ENCODE measurements at places on chromosomes 5 and 9.

DNA sequence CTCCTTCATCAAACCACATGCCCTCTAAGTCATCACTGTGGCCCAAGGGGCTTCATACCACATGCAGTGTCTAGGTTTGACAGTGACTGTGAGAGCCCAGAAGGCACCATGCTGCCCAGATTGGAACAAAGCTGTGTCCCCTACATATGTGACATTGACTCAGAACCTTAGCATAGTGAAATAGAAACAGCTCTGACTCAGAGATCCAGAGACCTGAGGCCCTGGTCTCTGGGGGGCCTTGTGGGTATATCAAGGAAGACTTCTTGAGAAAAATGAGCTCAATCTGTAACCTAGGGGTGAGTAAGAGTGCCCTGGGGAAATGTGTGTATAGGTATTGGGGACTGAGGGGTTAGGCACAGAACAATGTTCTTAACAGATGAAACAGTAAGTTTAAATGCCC lies 7.1 kb upstream of the ENTREP1 start:
- no peak for DNase-seq

DNA sequence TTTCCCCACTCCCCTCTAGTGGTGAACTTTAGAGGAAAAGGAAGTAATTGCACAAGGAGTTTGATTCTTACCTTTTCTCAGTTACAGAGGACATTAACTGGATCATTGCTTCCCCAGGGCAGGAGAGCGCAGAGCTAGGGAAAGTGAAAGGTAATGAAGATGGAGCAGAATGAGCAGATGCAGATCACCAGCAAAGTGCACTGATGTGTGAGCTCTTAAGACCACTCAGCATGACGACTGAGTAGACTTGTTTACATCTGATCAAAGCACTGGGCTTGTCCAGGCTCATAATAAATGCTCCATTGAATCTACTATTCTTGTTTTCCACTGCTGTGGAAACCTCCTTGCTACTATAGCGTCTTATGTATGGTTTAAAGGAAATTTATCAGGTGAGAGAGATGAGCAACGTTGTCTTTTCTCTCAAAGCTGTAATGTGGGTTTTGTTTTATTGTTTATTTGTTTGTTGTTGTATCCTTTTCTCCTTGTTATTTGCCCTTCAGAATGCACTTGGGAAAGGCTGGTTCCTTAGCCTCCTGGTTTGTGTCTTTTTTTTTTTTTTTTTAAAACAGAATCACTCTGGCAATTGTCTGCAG lies 25.3 kb downstream of the SLC22A5 start:
- DNase-seq = no peak

GRCh38 chr5:74801941-74802340 lies 34.9 kb downstream of the NSA2 start:
- DNase-seq = peak; percentile 56

DNA sequence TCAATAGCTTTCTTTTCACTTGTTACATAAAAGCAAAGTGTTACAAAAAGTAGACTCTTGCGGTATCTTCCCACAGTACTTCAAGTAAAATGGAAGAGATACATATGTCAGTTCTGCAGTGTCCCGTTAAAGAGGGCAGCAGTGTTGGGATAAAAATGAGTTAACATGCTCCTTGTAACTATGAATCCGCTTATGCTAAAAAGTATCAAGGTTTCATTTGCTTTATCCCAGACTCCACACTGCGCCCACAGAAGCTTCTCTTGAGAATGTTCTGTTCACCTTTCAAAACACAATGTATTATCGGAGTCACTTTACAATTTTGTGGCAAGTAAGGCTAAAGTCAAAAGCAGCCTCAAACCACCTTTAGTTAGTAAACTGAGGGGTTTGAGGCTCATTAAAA lies 790 bp downstream of the PTAR1 start:
- DNase-seq = no peak

GRCh38 chr9:33232815-33233214 lies 7.2 kb upstream of the SPINK4 start:
- no peak for DNase-seq

GRCh38 chr9:134253606-134254205 lies 72.5 kb upstream of the RXRA start:
- DNase-seq = no peak

- DNase-seq = no peak
Observed at GRCh38 chr5:141903261-141903660, 20.4 kb upstream of the DELE1 start.

- DNase-seq = no peak
Observed at GRCh38 chr9:13744261-13744901, 464.9 kb upstream of the MPDZ start.

DNA sequence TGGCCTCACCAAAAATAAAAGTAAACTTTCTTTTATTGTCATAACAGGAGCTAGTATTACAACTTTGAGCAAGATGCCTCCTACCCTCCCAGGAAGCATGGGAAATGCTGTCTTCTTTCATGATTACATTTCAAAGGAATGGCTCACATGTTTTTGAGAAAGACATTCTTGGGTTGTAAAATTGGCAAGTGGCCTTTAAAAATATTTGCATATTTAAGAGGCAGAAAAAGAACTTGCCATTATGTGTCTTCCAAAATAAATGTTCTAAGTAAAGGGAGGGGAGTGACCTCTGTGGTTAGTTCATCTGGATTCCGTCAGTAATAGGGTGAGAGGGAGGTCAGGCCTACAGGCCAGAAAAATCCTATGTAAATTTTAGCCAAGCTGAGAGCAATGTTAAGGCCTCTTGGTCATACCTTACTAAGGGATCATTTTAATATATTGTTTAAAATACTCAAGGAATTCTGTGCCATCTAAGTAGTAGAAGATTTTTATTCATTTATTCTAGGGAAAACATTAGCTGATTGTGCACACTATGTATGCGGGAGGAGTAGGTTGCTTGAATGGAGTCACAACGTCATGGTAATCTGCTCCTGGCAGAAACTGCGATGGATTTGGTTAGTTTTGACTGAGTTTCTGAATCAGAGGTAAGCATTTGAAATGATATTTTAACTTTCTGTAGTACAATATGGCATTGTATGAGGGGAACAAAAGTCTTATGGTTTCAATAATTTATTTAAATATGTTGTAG lies 1485.7 kb upstream of the CDH9 start:
- peak; percentile 95 for DNase-seq

DNA sequence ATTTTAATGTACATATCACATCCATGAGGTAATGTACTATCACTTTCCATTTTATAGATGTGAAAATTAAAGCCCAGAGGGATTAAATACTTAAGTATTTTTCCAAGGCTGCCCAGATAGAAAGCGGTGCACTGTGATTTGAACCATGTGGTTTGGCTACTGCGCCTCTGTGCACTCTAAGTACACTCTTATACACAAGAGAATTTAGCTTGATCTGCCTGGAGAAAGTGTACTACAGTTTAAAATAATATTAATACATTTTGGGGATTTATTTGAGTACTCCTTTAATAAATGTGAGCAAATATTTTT lies 360.4 kb upstream of the ACTBL2 start:
- DNase-seq = no peak

- DNase-seq = peak; percentile 24
Observed at GRCh38 chr5:157740229-157740610, 3.3 kb upstream of the LSM11 start.

GRCh38 chr5:6468870-6469269 lies 20.2 kb downstream of the UBE2QL1 start:
- no peak for DNase-seq

DNA sequence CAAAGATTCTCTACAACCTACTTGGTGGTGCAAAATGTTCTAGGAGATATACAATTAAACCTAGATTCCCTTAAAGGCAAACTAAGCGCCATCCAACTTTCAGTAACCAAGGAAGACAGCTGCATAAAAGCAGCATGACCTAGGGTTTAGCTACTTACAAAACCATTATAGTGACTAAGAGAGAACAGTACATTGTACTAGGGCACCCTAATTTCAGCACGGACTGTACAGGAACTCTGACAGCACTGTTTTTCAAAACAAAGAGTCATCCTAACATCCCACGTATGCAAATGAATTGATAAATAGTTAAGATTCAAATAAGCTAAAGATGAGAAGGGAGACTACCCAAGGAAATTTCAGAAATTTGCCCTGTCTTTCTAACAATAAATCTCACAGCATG lies 30.0 kb downstream of the STRBP start:
- no peak for DNase-seq

- peak; percentile 97 for DNase-seq
Observed at GRCh38 chr5:179378441-179379271, 33.4 kb upstream of the ADAMTS2 start.

- DNase-seq = no peak
Observed at GRCh38 chr9:77909306-77909705, 122.3 kb downstream of the GNAQ start.

DNA sequence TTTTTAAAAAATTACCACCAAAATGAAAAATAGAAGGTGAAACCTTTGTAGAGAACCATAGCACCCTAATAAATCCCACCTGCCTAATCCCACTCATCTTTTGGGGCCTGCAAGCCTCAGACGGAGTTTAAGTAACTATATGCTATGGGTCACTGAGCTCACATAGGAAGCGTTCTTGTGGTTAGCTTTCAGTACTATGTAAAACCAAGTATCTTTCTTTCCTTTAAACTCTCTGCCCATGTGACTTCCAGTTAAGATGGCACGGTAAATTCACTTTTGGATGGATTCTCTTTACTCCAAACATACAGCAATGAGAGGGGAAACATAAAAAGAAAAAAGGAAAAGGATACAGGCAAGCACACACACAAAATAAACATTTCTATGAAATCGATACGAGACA lies 50.9 kb downstream of the FANCC start:
- DNase-seq = no peak

DNA sequence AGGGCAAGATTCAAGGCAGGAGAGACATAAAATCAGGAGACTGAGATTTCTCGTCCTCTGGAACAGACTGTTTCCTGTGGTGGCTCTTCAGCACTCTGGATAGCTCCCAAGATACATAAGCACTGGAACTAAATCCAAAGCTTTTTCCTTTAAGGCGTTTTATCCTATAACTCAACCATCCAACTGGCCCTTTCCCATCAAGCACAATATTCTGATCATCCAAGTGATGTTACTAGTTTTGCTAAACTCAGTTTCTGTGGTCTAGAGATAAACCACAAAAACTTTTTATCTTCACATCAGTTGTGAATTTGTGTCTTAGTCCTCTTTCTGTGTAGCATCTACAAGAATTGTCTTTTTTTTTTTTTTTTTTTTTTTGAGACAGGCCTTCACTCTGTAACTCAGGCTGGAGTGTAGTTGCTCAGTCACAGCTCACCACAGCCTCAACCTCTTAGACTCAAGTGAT lies 299.4 kb downstream of the COX7C start:
- DNase-seq = peak; percentile 15

GRCh38 chr9:1231998-1232919 lies 182.1 kb downstream of the DMRT2 start:
- DNase-seq = no peak

DNA sequence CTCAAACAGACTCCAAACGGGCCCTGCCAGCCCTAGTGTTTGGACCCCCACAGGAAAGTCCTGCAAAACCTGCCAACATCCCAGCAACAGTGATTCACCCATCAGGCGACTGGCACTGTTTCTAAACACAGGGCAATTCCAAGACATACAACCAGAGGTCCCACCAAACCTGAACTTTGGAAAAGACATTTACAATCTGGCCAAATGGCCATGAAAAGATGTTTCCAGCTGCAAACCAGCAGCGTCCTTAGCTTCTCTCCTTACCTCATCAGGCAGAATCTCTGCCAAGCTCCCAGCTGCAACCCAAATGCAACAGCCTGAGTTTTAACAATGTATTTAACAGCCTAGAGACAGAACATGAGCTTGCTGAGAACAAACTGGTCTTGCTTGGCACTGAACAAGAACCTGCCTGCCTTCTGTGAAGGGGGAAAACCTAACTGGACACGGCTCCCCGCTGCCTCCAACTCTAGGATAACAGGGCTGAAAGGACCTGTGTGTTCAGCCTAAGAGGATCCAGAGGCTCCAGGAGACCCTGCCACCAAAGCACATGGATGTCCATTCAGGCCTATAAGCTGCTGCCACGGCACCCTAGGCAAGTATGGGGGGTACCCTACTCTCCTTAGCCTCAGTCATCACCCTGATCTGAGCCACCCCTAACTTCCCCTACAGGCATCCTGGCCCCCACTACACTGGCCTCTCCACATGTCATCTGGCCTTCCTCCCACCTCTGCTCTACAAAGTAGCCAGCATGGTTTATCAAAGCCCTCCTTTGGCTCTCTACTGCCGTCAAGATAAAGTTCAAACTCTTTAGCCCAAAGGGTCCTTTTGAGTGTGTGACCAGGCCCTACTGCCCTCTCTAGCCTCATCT lies 5.6 kb downstream of the P4HA2 start:
- peak; percentile 55 for DNase-seq

DNA sequence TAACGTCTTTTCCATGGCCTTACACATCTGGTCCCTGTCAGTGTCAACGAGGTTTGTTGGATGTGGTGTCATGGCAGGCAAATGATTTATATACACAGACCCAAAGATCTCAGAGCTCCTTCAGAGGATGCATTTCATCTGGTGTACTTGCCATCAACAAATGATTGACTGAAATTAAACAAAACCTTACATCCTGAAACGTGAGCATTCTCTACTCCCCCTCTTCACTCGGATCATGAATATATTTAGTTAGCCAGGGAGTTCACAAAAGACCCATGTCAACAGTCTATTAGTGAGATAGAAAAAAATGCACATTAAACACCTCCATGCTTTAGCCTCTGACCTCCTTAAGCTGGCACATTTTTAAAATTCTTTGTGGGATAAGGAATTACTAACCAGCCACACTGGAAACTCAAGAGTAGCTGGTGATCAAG lies 215.6 kb downstream of the EFNA5 start:
- DNase-seq = peak; percentile 76

- DNase-seq = peak; percentile 31
Observed at GRCh38 chr5:153782589-153783361, 255.9 kb downstream of the FAM114A2 start.

DNA sequence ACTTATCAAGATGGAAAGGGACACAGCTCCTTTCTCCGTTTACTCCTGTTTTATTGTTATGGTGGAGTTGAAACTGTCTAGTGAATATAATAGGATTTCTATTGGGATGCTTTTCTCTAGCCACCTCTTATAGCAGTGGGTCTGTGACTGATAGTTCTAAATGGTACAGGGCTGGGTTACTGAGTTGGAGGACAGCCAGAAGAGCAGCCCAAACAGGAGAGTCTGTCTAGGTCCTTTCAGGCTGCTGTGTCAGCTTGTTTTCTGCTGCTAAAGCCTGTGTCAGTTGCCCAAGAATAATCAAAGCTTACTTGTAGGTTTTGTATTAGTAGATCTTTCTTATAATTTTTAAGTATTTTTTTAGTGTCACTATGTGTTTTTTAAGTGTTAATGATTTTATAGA lies 356.0 kb upstream of the SEMA6A start:
- DNase-seq = no peak

DNA sequence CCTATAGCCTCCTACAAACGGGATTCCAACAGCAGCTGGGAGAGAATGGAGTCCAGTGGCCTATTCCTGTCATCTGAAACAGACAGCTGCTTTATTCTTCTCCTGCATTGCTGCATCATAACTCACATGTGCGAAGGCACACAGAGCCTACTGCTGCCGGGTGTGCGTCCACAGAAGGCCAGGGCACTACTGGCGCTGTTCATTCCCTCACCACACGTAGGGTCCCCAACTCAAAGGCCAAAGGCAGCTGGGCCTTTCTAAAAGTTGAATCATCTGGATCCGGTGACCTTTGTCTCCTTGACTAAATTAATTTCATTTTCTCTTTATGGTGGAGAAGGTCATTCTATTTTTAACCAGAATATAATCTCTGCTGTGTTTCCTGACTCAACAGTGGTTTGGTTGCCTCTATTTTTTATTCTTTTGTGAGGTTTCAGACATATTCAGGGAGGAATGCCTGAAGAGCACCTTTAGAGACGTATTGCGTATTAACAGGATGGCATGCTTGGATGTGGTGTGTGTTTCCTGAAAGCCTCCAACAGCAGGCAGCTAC lies 10.8 kb upstream of the SPATA24 start:
- no peak for DNase-seq
